ENCODE measurements at places on chromosomes 7 and 10.

GRCh38 chr10:3412646-3413045, 240.1 kb upstream of the PITRM1 start:
- DNase-seq = no peak

DNA sequence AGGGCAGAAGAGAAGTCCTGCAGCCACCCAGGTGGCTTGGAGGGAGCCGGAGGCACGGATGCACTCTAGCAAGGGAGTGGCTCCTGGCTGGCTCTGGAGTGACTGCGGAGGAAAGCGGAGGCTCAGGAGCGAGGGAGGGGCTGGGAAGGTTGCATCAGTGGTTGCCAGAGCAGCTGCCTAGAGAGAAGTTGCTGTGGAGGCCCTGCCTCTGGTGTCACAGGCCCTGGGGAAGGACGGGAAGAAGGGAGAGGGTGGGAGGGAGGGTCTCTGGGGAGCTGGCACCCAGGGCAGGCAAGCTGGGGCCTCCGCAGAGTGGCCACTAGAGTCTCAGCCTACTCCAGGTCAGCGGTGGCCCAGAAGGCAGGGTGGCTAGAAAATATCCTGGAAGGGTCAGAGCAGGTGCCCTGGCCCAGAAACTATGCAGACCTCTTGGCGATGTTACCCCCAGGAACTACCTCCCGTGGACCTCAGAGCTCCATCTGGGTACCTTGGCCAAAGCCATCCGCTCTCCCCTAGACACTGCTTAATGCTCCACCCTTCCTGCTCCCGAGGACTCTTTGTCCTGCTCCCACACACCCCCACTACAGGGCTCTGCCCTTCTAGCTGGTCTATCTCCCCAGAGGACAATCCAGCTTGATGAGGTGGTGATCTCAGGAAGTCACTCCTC, 164.3 kb downstream of the NRF1 start:
- DNase-seq = no peak

- DNase-seq = no peak
Measured at GRCh38 chr7:91140286-91140685, 123.9 kb upstream of the FZD1 start.

DNA sequence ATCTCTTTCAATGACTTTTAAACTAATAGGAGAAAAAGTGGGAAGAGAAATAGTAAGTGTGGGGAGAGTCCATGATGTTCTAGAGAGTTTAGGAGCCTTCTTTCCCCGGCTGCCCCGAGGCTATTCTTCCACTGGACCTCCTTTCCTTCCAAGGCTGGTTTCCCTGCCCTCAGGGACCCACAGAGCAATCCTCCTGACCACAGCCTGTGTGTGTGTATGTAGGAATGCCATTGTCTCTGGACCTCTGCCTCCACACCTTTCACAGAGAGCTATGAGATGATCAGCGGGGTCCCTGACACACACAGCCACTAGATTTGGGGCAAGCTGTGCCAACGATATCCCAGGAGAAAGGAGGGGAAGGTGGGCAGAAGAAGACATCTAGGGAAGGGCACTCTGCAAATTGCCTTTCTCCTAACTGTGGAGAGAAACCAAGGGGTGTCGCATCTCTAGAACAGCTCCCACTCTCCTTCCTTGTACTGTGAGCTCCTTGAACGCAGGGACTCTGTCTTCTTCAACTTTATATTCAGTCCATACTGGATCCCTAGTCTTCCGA, 13.3 kb upstream of the CHCHD3 start:
- no peak for DNase-seq

GRCh38 chr7:7944619-7945282, 23.8 kb upstream of the GLCCI1 start:
- DNase-seq = no peak

All from cortex of kidney (tissue), 1 donor.